ENCODE measurements at places on chromosomes 5 and 9.
A peak's percentile ranks its signal among the peaks of the same experiment; 100 is the strongest.

GRCh38 chr5:42321785-42322184, 101.5 kb upstream of the GHR start:
- peaks cover 21% of the 10 kb centered on the region for H3K36me3 ChIP-seq
- DNase-seq = no peak
- no peak overlapping the region for H3K27ac ChIP-seq
- H3K4me1 ChIP-seq = no peaks in the 10 kb centered on the region
- H3K27me3 ChIP-seq = peaks cover 4% of the 10 kb centered on the region
- H3K4me3 ChIP-seq = no peak overlapping the region

DNA sequence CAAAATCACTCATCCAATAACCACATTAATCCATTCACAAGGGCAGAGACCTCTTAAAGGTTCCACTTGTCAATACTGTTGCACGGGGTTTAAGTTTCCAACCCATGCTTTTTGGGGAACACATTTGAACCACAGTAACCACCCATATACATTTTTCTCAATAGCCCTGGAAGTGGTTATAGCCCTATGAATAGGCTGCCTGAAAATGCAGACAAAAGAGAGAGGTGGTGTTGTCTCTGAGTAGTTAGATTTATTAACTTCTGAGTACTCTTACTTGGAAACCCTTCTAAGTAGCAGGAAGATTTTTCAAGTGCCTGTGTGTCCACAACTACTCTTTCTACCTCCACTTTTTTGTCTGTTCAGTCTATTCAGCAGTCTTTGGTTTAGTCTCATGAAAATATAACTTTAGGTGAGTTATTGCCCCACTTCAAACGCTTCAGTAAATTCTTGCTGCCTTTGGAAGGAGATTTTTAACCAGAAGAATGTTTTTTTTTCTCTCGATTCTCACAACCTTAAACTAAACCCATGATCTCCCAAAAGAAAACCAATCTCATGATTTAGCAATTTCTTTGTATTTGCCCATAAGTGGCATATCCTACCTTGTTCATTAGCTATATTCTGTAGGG, 42.6 kb downstream of the ARHGEF28 start:
- no peaks in the 10 kb centered on the region for H3K36me3 ChIP-seq
- H3K4me1 ChIP-seq = no peaks in the 10 kb centered on the region
- H3K4me3 ChIP-seq = no peak overlapping the region
- no peak for DNase-seq
- H3K27me3 ChIP-seq = peaks cover 12% of the 10 kb centered on the region

GRCh38 chr5:2898661-2899060, 147.2 kb upstream of the IRX2 start:
- DNase-seq = no peak
- H3K4me3 ChIP-seq = no peak overlapping the region
- no peak overlapping the region for H3K27ac ChIP-seq
- H3K27me3 ChIP-seq = no peaks in the 10 kb centered on the region
- H3K4me1 ChIP-seq = no peaks in the 10 kb centered on the region

GRCh38 chr9:34518896-34519295, 3.9 kb downstream of the ENHO start:
- H3K4me3 ChIP-seq = no peak overlapping the region
- H3K4me1 ChIP-seq = peaks cover 7% of the 10 kb centered on the region
- no peak overlapping the region for H3K27ac ChIP-seq
- peaks cover 3% of the 10 kb centered on the region for H3K27me3 ChIP-seq
- no peaks in the 10 kb centered on the region for H3K36me3 ChIP-seq

DNA sequence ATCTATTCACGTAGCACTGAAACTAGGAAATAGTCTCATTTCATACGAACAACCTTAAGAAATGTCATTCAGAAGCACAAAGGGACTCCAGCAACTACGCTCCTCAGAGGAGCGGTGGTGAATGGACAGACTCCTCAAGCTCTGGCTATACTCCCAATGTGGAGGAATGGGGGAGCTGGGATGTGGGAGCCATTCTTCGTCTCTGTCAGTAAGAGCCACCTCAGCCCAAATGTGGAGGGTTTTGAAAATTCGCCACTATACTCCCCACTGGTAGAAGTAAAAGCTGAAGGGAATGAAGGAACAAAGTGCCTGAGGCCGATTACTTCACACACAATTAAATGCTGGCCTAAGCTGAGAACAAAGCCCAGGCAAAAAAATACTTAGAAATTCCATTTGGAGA, 96.3 kb downstream of the ADAMTS12 start:
- no peaks in the 10 kb centered on the region for H3K36me3 ChIP-seq
- H3K27me3 ChIP-seq = no peaks in the 10 kb centered on the region
- no peak overlapping the region for H3K27ac ChIP-seq
- no peak for DNase-seq

DNA sequence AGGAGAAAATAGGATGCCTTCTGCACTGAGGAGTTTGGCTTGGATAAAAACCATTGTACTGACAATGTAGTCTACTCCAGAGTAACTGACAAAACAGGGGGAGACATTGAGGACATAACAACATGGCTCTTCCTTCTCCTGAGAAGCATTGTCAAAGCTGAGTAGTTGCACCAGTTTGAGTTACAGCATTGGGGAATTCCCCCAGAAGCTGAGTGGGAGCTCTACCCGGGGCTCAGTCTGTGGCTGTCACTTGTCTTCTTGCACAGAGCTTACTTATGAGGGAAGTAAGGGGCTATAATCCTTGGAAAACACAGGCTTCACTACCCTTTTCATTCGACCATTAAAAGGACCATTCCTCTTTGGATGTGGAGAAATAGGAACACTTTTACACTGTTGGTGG, 21.2 kb downstream of the HSPB3 start:
- no peaks in the 10 kb centered on the region for H3K4me1 ChIP-seq
- H3K36me3 ChIP-seq = no peaks in the 10 kb centered on the region
- no peak overlapping the region for H3K4me3 ChIP-seq
- DNase-seq = no peak
- no peak overlapping the region for H3K27ac ChIP-seq

- H3K4me1 ChIP-seq = peaks cover 32% of the 10 kb centered on the region
- H3K36me3 ChIP-seq = no peaks in the 10 kb centered on the region
- DNase-seq = no peak
- peak overlapping the region; percentile 99 for H3K27ac ChIP-seq
Observed at GRCh38 chr9:35603506-35603985, 1.5 kb upstream of the TESK1 start.

GRCh38 chr5:140113180-140113698, 670 bp upstream of the PURA start:
- H3K4me1 ChIP-seq = peaks cover 31% of the 10 kb centered on the region
- peaks cover 9% of the 10 kb centered on the region for H3K27me3 ChIP-seq
- peak overlapping the region; percentile 97 for H3K4me3 ChIP-seq
- H3K36me3 ChIP-seq = peaks cover 2% of the 10 kb centered on the region

DNA sequence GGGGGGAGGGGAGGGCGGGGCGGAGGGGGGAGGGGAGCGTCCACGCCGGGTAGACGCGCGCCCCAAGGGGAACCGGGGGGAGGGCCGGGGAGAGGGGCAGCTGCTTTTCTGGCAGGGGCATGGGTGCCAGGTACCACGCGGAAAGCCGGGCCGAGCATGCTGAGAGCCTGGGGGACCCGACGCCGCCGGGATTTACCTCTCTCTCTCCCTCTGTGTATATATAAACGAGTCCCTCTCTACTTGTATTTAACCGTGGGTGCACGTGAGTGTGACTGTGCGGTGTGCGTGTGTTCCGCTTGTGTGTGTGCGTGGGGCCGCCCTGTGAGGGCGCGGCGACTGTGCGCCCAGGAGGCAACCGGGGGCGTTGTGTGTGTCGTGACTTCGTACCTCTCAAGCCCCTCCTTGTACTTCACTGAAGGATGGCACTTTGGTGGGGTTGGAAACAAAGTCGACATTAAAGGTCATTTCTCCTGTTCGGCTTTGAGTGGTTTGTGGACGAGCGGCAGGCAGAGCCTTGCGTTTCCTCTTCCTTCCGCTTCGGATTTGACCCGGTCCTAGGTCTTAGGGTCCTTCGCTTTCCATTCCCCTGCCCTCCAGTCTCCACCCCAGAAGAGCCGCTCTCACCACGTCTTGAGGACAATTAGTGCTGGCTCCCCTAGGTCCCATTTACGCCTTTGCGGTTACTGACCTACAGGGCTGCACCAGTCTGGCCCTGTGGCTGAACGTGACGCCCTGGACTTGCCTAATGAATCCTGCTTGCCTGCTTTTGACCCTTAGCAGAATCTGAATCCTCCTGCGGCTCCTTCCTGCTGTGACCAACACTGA, 36.2 kb upstream of the TTC1 start:
- H3K4me1 ChIP-seq = peaks cover 13% of the 10 kb centered on the region
- peaks cover 71% of the 10 kb centered on the region for H3K27me3 ChIP-seq
- peak overlapping the region; percentile 80 for H3K4me3 ChIP-seq
- no peak overlapping the region for H3K27ac ChIP-seq
- H3K36me3 ChIP-seq = no peaks in the 10 kb centered on the region

- no peak overlapping the region for H3K4me3 ChIP-seq
- H3K27ac ChIP-seq = no peak overlapping the region
- H3K36me3 ChIP-seq = peaks cover 3% of the 10 kb centered on the region
- H3K4me1 ChIP-seq = peaks cover 40% of the 10 kb centered on the region
Observed at GRCh38 chr9:122936883-122937282, 3.9 kb upstream of the RABGAP1 start.

- no peaks in the 10 kb centered on the region for H3K27me3 ChIP-seq
- H3K27ac ChIP-seq = no peak overlapping the region
- DNase-seq = no peak
- H3K36me3 ChIP-seq = no peaks in the 10 kb centered on the region
Observed at GRCh38 chr5:54577937-54578653, 60.5 kb downstream of the SNX18 start.

GRCh38 chr9:81613002-81613812, 76.1 kb downstream of the TLE1 start:
- no peak for DNase-seq
- H3K4me1 ChIP-seq = peaks cover 11% of the 10 kb centered on the region
- H3K4me3 ChIP-seq = no peak overlapping the region
- no peak overlapping the region for H3K27ac ChIP-seq

DNA sequence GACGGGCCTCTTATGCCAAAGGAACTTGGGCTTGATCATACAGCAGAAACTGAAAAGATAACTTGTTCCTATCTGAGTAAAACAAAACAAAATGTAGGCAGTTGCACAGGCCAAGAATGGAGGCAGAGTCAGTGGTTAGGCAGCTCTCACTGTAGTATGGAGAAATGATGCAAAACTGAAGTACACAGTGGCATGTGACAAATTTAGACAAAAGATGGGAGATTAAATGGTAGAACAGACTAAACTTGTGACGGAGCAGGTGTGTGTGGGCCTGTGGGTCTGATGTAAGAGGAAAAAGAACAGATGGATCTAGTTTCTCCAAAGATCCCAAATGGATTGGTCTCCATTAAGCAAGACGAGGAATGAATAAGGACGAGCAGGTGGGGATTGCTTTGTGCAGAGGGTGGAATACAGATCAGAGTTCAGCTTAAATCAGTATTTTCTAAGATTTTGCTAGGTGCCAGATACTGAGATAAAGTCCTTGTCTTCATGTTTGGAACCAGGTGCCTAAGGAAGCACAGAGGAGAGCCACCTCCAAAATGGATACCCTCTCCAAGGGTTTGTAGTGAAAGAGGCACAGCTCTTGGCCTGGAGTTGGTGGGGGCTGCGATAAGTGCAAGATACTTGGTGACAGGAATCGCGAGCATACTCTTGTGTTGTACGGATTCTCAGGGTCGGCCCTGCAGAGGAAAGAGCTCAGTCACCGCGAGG, 722 bp upstream of the DCP2 start:
- DNase-seq = no peak
- peak overlapping the region; percentile 97 for H3K27ac ChIP-seq
- peak overlapping the region; percentile 99 for H3K4me3 ChIP-seq
- peaks cover 13% of the 10 kb centered on the region for H3K4me1 ChIP-seq
- H3K36me3 ChIP-seq = no peaks in the 10 kb centered on the region
- H3K27me3 ChIP-seq = no peaks in the 10 kb centered on the region

GRCh38 chr9:97039514-97039860, 545 bp upstream of the CTSV start:
- DNase-seq = no peak
- H3K27me3 ChIP-seq = peaks cover 25% of the 10 kb centered on the region
- H3K27ac ChIP-seq = peak overlapping the region; percentile 43
- peak overlapping the region; percentile 84 for H3K4me3 ChIP-seq
- peaks cover 2% of the 10 kb centered on the region for H3K4me1 ChIP-seq

Measured in naive thymus-derived CD8-positive, alpha-beta T cell (primary cell).